Aorta (tissue), 5 donors: ENCODE measurements at places on chromosomes 3 and 15.
A peak's percentile ranks its signal among the peaks of the same experiment; 100 is the strongest.

DNA sequence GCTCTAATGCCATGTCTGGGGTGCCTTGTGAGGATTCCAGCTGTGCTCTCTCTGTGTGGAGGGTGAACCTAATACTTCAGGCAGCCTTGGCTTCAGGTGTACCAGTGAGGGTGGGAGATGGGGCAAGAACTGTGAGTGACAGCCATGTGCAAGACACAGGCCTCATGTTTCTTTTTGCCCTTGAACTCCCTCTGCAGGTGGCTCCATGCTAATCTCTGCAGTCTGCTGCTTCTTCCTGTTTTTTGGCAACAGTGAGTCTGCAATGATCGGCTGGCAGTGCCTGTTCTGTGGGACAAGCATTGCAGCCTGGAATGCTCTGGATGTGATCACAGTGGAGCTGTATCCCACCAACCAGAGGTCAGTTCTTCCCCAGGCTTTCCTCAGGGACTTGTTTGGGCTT, 189.3 kb downstream of the SV2B start:
- DNase-seq = no peak

GRCh38 chr3:44114142-44114541, 127.5 kb upstream of the TOPAZ1 start:
- peak; percentile 83 for DNase-seq

DNA sequence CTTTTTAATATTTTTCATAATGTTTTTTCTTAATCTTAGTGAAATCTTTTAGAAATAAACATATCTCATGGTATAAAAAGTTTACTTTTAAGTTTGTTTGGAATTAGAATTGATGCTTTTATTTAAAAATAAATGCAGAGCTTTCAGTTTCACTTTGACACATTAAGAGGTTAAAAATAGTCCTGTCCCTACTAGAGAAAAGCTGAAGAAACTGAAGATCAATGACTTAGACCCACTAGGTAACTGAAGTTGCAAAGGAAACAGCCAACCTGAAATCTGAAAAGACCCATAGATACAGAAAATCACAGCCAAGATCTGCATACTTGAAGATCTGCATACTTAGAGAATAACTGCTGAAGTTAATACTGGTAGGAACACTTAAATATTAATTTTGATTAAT, 237.6 kb downstream of the RAP2B start:
- no peak for DNase-seq

GRCh38 chr3:112498914-112499711, at the start of gene BTLA:
TSS of gene BTLA (minus strand) at chr3:112499472. CDS start at chr3:112499358, 114 bp downstream.
- DNase-seq = no peak

DNA sequence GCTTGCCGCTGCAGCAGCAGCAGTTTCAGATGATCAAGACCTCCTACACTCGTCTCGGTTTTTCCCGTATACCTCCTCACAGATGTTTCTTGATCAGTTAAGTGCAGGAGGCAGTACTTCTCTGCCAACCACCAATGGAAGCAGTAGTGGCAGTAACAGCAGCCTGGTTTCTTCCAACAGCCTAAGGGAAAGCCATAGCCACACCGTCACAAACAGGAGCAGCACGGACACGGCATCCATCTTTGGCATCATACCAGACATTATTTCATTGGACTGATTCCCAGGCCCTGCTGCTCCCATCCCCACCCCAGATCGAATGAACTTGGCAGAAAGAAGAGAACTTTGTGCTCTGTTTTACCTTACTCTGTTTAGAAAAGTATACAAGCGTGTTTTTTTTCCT, 17.6 kb downstream of the CALML4 start:
- no peak for DNase-seq

DNA sequence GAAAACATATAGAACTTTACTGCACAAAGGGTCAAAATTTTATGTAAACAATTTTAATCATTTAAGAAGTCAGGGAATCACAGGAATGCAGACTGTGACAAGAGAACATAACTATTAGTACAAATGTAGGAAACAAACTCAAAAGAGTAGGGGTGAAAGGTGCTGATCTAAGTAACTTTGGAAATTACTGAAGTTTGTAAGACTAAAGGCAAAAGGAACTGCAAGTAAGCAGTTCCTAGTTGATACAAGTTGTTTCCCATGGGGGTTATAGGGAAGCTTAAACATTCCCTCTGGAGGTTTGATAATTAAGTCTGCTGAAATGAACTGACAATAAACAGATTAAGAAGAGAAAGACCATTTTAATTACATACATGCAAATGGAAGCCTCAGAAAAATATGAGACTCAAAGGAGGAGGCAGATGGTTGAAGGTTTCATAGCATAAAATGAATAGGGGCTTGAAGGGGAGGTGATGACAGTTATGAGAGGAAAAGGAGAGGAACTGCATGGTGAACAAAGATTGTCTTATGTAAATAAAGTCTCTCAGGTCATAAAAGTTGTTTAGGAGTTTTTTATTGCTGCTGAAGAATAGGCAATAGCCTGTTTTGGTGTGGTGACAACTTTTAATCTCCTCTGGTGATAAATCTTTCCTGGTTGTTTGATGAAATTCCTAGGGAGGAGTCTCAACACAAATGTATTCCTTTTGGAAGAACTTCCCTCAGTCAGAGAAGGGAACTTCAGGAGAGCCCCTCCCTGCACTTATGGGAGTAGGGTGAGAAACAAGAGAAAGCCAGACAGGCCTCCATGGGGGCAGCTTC, 17.1 kb downstream of the SETMAR start:
- no peak for DNase-seq

DNA sequence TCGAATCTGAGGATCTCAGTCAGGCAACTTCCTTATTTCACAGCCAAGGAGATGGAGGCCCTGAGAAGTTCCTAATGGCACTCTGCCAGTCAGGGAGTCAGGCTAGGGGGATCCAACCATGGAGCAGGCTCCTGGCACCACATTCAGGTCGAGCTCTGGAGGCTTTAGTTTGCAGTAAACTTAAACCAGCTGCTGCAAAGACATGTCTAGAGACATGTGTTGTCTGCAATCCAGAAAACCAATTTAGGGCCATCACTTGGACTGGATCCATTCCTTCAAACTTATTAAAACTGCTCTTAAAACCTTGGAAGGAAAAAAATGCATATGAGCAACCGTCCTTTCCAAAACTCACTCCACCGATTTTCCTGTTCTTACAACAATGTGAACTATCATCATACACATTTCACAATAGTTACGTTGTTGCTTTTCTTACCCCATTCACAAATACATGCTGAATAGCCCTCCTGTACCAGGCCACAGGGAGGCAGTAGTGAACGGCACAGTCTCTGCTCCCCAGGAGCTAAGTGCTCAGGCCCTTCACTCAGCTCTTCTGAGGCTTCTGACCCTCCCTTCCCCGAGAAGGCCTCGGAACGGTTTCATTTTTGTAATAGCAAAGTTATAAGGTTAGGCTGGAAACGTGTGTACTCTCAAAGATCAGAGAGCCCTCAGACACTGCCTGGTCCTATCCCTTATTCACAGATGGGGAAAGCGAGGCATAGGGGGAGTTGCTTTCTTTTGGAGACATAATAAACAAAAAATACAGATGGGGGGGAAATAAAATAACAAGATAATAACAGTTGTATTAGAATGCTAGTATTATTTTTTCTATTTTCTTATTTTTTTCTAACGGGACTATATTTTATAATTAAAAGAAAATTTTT, 20.1 kb downstream of the RFT1 start:
- DNase-seq = peak; percentile 79

DNA sequence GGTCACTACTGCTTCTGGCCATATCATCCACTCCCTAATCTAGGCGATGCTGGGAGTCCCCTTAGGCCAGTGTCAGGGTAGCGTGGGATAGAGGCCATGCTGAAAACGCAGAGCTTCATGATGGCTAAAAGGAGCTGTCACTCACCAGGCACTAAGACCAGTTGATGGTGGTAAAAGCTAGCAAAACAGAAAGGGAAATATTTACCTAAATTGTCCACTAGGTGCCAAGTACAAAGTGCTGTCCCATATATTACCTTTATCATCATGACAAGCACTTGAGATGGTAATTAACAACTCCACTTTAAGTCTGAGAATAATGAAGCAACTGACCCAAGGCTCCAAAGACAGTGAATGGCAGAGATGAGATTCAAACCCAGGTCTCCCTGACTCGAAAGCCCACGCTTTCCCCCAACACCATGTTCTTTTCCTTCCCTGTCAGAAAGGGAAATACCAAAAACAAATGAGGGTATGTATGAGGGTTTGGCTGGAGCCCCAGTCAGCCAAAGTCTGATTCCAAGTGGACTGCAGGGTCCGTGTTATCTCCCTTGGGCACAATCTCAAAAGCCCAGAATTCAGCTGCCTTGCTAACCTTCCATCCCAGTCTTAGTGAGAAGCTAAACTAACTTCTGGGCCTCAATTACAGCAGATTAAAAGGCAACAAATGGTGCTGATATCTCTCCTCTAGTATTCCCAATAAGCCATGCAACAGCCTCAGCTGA, 84.7 kb downstream of the RBPMS2 start:
- DNase-seq = no peak

GRCh38 chr3:139292711-139293664, 50.8 kb upstream of the MRPS22 start:
- DNase-seq = no peak

GRCh38 chr3:146653978-146654377, 48.8 kb upstream of the PLSCR5 start:
- no peak for DNase-seq

DNA sequence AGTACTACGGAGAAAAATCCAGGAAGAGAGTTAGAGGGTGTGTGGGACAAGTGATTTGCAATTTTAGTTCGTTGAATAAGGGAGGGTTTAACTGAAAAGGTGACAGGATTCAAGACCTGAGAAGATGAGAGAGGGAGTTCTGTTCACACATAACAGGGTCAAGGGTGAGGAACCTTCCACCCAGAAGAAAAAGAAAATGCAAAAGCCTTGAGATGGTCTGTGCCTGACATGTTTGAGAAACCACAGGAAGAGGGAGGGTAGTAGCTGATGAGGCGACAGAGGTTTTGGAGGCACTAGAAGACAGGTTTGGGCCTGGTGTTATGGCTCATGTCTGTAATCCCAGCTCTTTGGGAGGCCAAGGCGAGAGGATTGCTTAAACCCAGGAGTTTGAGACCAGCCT, 591 bp upstream of the SLC25A20 start:
- no peak for DNase-seq

GRCh38 chr3:11604139-11604892, 39.4 kb downstream of the VGLL4 start:
- DNase-seq = no peak

GRCh38 chr15:35956056-35956455, 410.1 kb upstream of the DPH6 start:
- no peak for DNase-seq

- peak; percentile 79 for DNase-seq
Observed at GRCh38 chr3:161851941-161852566, 355.4 kb downstream of the OTOL1 start.

- DNase-seq = no peak
Observed at GRCh38 chr15:98926236-98926635, 81.4 kb downstream of the PGPEP1L start.

GRCh38 chr15:37135225-37135624, 34.9 kb upstream of the MEIS2 start:
- no peak for DNase-seq

- no peak for DNase-seq
Observed at GRCh38 chr15:25582886-25583285, 144.1 kb upstream of the UBE3A start.

DNA sequence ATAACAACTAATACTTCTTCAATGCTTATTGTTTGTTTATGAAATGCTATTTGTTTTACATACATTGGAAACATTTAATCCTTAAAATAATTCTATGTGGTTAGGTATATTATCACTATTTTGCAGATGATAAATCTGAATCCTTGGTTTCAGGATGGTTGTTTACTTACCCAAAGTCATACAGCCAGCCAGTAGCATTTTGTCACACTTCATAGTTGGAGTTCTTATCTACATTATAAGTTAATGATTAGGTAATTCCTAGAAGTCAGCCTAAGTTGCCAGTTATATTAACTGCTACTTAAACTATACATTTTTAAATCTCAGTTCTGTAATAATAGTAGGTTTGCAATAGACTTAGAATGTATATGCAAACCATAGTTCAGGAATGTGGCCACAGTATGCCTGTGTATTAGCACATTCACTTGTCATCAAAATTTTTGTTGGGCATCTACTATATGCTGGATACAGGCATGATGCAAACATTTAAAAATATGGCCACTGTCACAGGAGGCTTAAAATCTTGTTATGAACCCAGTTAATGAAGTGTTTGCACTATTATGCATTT, 187.9 kb downstream of the UBE2E2 start:
- no peak for DNase-seq

DNA sequence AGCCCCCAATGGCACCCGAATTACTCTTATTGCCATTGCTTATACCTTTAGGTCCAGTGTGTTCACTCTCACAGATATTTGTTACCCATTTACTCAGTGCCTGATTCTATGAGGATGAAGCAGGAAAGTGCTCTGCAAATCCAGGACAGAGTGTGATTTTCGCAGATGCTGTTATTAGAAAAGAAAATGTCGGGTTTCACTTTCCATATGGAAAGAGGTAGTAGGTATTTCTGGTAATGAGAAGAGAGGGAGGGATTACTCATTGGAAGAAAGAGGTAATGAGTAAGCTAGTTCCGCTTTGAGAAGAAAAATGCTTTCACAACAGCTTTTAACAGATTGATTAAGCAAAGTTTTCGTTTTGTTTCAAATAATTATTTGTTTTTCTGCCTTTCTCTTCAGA, 336.3 kb upstream of the CFAP20DC start:
- no peak for DNase-seq

- no peak for DNase-seq
Observed at GRCh38 chr15:92393980-92394308, 263 bp downstream of the ST8SIA2 start.

- no peak for DNase-seq
Observed at GRCh38 chr3:1855841-1856240, 242.8 kb upstream of the CNTN4 start.

- no peak for DNase-seq
Observed at GRCh38 chr15:88011533-88011932, 245.0 kb downstream of the NTRK3 start.

GRCh38 chr15:80834906-80835305, 55.7 kb downstream of the CEMIP start:
- DNase-seq = no peak

GRCh38 chr15:57703387-57703786, 3.1 kb upstream of the POLR2M start:
- DNase-seq = no peak

GRCh38 chr15:41115652-41116115, 396 bp downstream of the INO80 start:
- DNase-seq = peak; percentile 90

- DNase-seq = no peak
Observed at GRCh38 chr3:47846186-47846879, 43.4 kb downstream of the DHX30 start.

GRCh38 chr3:9278498-9278897, 29.1 kb upstream of the SRGAP3 start:
- DNase-seq = no peak

DNA sequence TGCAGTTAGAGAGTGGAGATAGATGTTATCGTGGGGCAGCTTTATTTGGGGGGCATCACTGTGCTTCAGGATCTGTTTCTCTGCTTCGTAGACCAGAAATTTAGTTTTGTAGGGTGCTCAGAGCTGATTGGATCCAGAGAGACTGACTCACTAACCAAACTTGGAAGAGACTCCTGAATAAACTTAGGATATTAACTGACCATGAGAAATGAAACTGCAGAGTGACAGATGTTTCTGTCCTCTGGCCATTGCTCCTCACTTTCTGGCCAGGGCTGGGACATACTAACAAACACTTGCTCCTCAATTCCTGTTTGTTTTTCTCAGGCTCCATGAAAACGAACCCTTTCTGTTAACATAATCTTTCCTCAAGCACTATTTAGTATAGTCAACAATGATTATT, 4.3 kb downstream of the ZNF592 start:
- no peak for DNase-seq
